ENCODE measurements at places on chromosomes 1 and 21. TPM values are rescaled to one million over a fixed set of nuclear protein-coding genes. Genes with fewer than 3 reads are reported as not detected.

- DNase-seq: no peak
- H3K4me1 ChIP-seq: peaks cover 5% of the 10 kb centered on the region
- H3K36me3 ChIP-seq: no peaks in the 10 kb centered on the region
- no peak overlapping the region for H3K27ac ChIP-seq
Measured at GRCh38 chr1:64199154-64199553, 4.3 kb upstream of the UBE2U start.

The AGMAT gene
- 0.08 TPM for polyA plus RNA-seq

The TBX15 gene
- polyA plus RNA-seq: 0.69 TPM

The LCE1F gene
- not detected for polyA plus RNA-seq

Measured in heart left ventricle (tissue), 16 donors.